Activated naive CD4-positive, alpha-beta T cell treated with anti-CD3 and anti-CD28 coated beads for 36 hours (primary cell): ENCODE measurements at places on chromosomes 11 and 22.

GRCh38 chr22:25509374-25509791 is 55.1 kb upstream of the GRK3 start:
- DNase-seq = no peak

GRCh38 chr11:119107538-119108145 is 498 bp downstream of the C2CD2L start:
- DNase-seq = no peak

DNA sequence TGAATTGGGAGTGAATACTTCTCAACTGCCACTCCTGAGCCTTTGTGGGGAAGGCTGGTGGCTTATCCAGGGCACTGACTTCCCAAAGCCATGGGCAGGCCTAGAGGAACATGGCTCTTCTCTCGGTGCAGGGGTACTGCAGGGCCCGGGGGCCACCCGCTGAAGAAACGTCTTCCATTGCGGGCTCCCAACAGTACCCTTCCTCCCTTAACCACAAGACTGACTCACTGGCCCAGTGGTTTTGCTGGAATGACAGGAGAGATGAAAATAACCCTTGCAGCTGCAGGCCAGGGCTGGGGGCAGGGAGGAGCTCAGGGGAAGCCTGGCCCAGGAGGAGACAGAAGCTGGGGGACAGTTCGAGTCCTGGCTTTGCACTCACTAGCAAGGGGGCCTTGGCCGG is 13.5 kb downstream of the TXN2 start:
- DNase-seq = peak; percentile 39

- no peak for DNase-seq
These were observed 10.1 kb upstream of the HTR3B start for GRCh38 chr11:113894421-113894996.

GRCh38 chr11:103604310-103604709 is 432.1 kb upstream of the DDI1 start:
- DNase-seq = no peak

GRCh38 chr22:29456211-29456671 is 17.9 kb downstream of the RFPL1 start:
- no peak for DNase-seq

DNA sequence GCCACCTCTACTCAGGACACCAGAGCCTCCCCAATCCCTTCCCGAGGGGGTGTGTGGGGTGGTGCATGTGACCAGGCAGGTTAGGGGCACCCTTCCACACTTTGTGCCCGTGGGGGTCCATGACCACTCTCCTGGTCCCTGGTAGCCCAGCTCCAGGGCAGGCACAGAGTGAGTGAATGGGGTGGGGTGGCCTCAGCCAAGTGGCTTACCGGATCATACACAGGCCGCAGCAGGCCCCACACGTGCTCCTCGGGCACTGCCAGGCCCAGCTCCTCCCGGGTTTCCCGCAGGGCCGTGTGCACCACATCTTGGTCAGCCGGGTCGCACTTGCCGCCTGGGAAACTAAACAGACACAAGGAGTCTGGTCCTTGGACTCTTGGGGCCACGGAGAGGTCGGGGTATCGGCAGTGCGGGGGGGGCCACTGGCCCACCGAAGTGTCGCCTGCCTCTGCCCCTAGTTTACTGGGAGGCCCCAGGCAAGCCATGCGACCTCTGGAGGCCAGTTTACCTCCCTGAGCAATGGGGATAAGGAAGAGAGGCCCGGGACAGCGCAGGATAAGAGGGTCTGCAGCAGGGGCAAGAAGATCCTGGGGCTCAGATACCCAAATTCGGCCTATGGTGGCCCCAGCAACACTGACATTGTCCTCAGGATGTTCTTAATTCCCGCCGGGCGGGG is 889 bp downstream of the NUDT8 start:
- DNase-seq = no peak

- DNase-seq = peak; percentile 92
These were observed 51.9 kb upstream of the CLMP start for GRCh38 chr11:123246749-123247495.

DNA sequence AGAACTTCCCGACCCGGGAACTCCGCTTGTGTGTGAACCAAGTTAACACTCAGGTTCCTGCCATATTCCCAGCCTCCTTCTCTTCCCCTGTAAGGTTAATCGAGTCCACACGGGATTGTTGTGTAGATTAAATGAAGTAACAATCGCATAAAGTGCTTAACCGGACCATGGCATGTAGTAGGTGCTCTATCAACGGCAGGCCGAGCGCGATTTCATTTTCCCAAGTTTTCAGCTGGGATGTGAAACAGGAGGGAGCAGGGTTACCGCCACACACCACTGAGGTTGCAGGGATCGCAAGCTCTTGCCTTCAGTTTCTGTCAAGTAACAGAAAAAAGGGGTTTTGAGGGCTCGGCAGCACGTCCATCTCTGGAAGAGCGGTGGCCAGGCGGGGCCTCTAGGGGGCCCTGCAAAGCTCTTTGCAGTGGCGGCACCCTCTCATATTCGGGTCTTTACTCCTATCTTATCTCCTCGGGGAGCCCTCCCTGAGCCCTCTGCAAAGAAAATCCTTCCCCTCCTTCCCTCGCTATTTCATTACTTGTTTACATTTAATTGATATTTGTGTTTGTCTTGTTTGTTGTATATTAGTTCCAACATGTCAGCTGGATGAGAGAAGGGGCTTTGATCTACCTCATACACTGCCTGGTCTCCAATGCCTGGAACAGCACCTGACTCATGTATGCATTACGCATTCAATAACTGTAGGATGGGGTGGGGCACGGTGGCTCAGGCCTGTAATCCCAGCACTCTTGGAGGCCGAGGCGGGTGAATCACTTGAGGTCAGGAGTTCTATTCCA is 816 bp upstream of the PLEKHA7 start:
- peak; percentile 34 for DNase-seq

DNA sequence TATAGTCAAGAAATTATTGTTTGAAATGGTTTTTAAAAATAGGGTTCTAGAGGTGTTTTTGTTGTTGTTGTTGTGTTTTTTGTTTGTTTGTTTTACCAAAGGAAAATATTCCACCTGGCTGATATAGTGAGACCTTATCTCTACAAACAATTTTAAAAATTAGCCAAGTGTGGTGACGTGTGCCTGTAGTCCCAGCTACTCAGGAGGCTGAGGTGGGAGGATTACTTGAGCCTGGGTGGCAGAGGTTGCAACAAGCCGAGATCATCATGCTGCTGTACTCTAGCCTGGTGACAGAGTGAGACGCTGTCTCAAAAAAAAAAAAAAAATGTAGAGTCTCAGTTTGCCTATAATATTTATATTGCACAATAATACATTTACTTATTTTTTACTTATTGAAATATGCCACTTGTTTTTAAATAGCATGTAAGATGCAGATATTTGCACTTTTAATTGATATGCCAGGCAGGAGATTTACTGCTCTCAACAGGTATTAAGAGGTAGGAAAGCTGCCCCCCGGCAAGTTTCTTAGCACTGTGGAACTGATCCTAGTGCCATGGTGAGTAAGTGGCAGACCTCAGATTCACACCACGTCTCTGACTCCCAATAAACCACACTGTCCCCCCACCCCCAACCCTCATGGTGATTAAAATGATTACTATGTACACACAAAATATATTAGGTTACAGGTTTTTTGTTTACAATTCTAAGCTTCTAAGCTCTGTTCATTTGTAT is 157.4 kb downstream of the TEAD1 start:
- DNase-seq = no peak

DNA sequence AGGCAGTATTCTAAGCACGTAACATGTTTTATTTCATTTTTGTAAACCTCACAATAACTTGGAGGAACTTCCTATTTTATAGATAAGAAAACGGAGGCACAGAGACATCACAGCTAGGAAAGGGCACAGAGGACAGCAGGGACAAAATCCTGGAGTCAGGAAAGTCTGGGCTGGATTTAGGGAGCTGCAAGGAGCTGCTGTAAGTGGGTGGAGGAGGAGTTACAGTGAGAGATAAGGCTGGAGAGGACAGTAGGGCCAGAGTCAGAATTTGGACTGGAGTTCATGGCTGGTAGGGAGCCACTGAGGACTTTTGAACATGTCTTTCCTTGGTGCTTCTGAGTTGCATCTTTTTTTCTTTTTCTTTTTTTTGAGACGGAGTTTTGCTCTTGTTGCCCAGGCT is 32.2 kb upstream of the PTPRJ start:
- no peak for DNase-seq
